Skeletal muscle cell (primary cell): ENCODE measurements at places on chromosomes 4 and X.

- DNase-seq: no peak
Observed at GRCh38 chrX:131703646-131704045, 159.8 kb downstream of the OR13H1 start.

DNA sequence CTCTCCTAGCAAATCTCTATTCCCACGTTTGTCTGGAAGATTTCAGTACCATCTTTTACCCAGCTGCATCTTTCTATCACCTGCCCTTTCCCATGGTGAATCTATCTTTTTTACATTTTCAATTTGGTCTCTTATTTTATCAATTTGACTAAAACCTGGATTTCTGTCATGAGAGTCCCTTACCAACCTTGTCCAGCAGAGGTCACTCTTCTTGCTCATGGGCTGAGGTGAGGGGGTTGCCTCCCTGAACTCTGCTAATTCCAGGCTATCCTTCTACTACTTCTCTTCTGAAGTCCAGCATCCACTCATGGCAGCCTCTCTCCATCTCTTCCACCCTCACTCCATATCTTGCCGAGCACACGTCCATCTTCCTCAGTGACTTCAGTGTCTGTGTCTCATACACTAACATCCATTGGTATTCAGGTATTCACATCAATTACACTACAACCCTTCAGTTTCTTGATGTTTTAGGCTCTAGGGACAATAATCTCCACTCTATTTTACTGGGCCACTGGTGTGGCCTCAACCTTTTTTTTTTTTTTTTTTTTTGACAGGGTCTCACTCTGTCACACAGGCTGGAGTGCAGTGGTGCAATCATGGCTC, 17.8 kb upstream of the ZNF827 start:
- DNase-seq: no peak

GRCh38 chrX:48509619-48510018, 827 bp downstream of the PORCN start:
- no peak for DNase-seq

- DNase-seq: no peak
Observed at GRCh38 chr4:182242787-182243186, 415 bp upstream of the TENM3 start.

DNA sequence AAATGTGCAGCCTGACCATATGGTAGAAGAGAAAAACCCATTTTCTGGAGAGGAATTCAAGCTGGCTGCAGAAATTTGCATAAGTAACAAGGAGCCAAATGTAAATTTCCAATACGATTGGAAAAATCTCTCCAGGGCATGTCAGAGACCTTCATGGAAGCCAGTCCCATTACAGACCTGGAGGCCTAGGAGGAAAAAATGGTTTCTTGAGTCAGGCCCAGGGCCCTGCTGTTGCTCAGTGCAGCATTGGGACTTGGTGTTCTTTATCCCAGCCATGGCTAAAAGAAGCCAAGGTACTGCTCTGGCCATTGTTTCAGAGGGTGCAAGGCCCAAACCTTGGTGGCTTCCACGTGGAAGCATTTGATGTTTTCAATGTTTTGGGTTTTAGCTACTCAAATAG, 70.6 kb downstream of the MAGEC2 start:
- DNase-seq: no peak
